ENCODE measurements at places on chromosomes 5 and 9.

- no peak for DNase-seq
Measured at GRCh38 chr9:112939418-112939817, 48.7 kb upstream of the SLC46A2 start.

GRCh38 chr9:110050925-110051355, 157.0 kb downstream of the C9orf152 start:
- no peak for DNase-seq

DNA sequence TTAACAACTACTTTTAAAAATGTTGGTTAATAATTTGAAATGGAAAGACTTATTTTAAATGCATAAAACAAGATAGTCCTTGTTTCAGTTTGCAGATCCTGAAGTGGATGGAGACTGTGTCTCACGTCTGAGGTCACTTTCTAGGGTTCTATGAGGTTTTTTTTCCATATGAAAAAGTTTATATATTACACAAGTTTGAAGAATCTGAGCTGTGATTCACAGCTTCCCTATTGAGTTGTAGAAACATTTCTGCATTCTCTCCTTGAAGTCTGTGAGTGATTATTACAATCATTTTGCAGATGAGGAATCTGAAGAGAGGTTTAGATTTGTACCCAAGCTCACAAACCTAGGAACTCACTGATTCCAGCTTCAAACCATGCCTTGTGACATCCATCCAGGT, 442.5 kb upstream of the KLF4 start:
- DNase-seq: no peak

DNA sequence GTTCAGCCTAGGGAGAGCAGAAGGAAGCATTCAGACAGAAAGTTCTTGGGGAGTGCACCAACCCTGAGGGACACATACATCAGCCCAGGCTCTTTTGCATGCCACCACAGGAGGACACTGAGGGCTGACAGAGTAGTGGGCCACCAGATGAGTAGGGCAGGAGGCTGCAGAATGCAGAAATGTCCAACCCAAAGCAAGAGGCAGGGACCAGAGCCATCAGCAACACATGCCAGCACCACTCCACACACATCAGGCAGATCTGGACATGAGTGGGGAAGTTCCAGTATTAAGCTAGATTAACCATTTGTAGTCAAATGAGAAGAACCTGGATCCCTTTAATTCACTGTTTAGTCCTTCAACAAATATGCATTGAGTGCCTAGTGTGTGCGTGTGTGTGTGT, 35.7 kb upstream of the OTULINL start:
- DNase-seq: no peak

DNA sequence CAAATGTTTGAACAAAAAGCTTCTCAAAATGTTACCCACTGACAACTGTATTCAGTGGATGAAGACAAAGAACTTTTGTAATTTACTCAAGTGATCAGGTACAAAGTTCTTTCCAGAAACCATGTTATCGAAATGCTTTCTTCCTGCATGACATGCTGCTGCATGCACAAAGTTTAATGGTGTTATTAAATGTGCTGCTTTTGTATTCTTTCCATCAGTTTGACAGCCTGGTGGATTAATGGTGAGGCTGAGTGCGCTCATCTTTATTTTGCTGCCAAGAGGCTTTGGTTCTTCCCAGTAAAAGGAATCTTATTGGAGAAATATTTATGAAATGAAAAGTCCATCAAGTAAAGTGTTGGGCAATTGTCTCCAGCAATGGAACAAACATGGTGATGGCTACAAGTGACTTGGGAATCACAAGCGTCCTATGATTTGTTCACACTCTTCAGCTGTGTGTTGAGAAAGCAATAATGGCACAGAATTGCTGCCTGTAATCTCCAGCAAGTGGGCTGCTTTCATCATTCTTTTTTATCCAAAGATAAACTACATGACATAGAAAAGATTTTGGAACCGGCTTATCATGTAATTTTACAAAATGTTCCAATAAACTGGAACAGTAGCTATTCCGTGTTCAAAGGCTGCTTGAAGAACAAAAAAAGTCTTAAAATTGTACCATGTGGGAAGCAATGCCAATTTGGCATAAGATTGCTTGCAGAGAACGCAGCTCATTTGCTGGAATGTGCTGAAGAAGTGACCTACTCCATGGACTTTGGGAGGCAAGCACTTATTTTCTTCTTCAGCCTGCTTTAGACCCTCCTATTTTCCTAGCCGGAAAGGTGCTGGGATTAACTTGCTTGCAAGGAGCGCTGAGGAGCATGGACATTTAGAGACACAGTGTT, 153.1 kb downstream of the HSD17B3 start:
- DNase-seq: no peak

- no peak for DNase-seq
Measured at GRCh38 chr5:42839196-42839595, 27.5 kb upstream of the SELENOP start.

- no peak for DNase-seq
Measured at GRCh38 chr5:159850160-159850559, 66.1 kb upstream of the ADRA1B start.

DNA sequence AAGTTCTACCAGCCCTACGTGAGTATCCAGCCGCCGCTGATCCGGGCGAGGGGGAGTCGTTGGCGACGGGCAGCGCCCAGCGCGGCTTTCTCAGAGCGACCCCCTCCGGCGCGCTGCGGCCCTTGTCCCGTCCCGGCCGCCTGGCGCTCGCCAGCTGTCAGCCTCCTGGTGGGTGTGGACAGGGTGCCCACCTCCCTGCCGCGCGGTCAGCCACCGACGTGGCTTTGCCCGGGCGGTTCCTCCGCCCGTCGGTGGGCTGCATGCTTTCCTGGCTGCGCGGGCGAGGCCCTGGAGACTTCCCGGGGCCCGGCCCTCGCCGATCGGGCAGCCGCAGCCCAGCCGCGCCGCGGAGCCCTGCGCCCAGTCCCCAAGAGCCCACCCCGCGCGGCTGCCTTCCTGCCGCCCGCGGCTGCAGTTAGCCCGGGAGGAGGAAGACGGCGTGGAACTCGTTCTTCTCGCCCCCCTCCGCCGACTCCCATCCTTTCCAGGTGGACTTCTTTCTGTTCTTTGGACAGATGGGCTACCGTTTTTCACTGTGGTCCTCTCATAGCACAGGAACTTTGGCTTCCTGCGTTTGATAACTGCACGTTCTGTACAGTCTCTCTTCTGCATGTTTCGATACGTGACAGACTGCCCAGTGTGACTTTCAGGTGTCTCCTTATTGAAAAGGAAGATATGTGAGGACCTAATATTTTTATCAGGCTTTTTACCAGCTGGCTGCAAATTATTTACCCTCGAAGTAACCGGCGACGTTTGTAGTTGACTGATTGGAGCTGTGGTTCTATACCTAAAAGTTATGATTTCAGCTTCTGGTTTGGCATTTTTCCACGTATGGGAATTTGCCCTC, 577 bp downstream of the AP3S1 start:
- no peak for DNase-seq

DNA sequence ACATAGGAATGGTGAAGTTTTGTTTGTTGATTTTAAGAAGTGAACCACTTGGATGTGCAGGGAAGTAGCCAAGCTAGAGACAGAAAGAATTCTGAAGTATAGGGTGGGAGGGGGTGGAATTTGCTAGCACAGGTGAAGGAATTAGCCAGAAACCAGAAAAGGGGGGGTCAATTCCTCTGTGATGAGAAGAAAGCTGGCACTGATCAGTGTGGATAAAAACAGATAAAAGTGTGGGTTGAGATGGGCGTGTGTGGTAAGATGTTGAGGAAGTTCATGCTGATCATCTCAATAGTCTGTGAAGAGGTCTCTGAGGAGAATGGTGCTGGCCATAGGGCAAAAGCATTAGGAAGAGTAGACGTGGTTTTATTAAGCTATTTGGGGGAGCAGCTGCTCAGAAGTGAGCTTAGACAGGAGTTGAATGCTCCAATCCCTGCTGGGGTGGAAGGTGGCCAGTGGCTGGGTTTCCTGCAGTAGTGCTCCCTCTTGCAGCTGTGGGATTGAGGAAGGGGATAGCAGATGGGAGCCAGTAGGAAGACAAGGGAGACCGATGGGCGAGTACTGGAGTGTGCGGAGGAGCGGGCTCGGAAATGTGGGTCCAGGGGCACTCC, 88.7 kb upstream of the ELL2 start:
- DNase-seq: no peak

DNA sequence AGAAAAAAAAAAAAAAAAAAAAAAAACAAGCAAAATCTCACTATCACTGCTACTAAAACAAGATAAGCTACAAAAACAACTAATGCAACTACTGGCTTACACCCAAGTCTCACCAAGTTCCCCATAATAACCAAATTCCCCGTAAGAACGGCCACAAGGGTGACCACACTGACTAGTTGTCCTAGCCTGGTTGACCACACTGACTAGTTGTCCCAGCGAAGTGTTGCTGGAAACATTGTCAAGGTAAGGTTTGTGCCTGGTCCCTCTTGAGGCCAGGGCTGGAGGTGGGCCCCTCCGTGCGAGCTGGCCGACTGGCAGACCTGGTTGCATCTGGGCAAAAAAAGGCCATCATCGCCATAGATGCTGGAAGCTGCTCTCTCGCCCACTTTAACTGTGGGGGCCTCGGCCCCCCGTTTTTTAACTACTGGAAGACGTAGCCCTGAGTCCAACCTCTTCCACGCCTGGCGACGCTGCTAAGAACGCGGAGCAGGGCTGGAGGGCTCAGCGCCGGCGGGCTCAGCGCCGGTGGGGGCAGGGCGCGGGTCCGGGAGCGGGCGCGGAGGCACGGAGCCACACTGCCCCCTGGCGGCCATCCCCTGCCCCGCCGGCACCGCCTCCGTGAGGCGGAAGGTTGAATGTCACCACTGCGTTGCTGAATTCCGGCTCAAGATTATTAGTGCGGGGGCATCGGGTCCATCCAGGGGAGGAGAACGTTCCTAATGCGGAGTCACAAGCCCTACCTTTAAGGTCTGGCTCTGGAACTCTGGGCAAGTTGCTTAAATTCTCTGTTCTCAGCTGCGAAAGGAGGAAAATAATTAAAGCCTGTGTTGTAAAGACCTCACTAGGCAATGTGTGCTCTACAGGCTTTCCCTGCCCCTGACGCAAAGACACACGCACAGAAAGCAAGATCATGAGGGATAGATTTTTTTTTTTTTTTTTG, 84.0 kb downstream of the HSD17B3 start:
- DNase-seq: no peak

GRCh38 chr9:130963916-130964315, 24.9 kb upstream of the FIBCD1 start:
- no peak for DNase-seq

DNA sequence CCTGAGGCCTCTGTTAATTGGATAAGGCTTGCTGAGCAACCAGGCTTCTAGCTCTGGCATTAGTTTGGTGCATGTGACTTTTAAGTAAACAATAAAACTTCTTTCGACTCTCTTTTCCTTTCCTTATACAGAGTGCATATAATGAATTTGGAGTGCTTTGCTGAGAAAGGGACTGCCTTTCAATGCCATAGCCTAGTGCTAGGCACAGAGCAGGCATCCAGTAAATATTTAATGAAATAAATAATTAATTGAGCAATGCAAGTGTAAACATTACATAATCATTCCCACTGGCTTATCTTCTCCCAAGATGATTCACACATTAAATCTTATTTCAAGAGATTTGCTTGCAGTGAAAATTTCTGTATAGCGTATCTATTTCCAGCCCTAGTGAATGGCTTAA, 74.1 kb downstream of the NMUR2 start:
- DNase-seq: no peak

GRCh38 chr9:20032413-20033006, 243.7 kb upstream of the SLC24A2 start:
- DNase-seq: no peak

DNA sequence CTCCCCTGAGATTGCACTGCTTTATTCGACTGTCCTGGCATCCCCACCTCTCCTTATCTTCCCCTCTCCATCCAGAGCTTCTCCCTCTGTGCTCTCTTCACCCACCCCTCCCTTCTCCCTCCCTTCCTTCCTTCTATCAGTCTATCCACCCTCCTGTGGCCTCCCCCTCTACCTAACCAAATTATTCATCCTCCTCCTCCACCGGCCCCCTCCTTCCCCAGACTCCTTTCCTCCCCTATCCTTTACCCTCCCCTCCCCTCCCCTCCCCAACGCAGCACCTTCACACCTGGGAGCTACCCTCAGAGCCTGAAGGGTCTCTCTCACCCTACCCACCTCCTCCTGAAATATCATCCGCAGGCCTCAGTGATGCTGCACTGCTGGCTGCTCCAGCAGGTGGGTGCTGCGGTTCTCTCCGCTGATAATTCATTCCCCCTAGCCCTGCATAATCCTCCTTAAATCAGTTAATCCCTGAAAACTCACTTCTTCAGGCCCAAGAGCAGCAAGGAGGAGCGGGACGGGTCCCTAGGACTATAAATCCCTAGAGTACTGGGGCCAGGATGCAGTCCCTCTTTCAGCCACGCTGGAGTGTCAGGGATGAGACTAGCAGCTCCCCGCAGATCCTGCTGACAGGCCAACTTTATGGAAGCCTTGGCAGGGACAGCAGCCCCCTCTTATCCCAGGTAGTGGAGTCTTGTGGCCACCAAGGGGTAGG, 97.8 kb downstream of the PCDH1 start:
- no peak for DNase-seq

DNA sequence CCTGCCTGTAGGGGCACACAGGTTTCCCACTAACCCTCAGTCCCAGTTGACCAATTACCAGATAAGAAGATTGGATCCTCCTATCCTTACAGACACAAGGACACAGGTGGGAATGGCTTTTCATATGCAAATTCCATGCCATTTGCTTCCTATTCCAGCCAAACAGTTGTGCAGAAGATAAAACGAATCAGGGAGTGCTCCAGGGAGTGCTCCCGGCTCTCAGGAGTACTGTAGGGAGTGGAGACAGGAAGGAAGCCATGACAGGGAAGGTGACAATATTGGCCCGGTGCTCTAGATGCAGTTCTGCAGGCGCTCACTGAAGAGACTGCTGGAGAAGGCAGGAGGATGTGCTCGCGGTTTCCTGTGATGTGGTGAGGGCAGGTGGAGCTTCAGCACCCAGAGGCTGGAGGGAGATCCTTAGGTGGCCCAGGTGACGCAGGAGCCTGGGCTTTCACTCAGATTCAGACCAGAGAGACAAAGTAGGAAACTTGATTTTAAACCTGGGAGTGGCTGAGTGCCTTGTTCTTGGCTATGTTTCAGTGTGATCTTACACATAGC, 260.0 kb downstream of the AUH start:
- DNase-seq: no peak

- DNase-seq: no peak
Measured at GRCh38 chr5:142515036-142515435, 170.9 kb downstream of the FGF1 start.

- DNase-seq: no peak
Measured at GRCh38 chr9:16312116-16312515, 558.4 kb downstream of the BNC2 start.

DNA sequence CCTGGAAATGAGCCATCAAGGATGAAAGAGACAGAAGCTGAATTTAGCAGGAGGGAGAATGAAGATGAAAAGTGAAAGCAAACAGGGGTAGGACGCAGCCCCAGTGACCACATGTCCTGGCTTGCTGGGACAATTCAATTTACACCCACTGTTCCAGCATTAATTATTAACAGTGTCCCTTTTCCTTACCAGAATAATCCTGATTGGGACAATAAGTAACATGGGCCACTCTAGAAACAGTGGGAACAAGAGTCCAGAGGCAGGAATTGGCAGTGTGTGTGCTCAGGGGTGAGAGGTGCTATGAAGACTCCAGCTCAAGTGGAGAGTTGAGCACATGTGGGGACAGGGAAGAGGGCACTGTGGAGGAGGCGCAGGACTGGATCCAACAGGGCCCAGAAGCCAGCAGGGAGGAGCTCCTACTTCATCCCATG, 147.1 kb downstream of the C5orf15 start:
- no peak for DNase-seq

- no peak for DNase-seq
Measured at GRCh38 chr5:61301341-61302199, 30.5 kb upstream of the ZSWIM6 start.

Measured in esophagus squamous epithelium (tissue), 5 donors.